ENCODE measurements at places on chromosomes 7 and 10. TPM values are rescaled to one million over a fixed set of nuclear protein-coding genes. Genes with fewer than 3 reads are reported as not detected.
A peak's percentile ranks its signal among the peaks of the same experiment; 100 is the strongest.

DNA sequence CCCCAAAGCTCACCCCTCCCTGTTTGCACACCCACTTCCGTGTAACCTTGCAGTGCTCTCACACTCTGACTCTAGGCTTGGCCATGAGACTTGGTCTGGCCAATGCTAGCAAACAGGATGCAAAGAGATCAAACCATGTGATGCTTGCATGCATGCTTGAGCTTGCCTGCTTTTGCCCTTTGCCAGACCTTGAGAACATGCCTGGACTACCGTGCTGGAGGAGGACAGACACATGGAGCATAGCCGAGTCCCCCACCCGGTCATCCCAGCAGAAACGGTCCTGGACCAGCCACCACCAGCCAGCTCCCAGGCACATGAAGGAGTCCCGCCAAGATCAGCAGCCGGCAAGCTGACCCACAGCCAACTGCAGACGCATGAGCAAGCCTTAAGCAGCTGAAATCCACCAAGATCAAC is 23.4 kb downstream of the PYROXD2 start:
- DNase-seq, result no peak

DNA sequence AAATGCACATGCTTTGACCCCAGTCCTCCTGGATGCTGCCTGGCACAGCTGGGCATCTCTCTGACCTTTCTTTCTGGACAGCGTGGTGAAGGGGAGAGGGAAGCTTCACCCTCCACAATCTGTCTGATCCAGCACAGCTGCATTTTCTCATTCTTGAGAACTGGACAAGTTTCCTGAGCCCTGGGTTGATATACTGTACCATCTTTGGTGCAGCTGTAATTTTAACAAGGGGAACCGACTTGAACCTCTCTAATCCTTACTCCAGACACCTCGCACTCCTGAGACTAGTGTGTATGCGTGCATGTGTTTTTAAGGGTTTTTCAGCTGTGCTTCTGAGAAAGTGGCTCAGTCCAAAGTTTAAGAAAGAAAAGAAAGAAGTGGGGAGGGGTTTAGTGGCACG is 655.7 kb downstream of the INHBA start:
- DNase-seq, result no peak

- DNase-seq, result peak; percentile 31
These were observed 5.1 kb upstream of the PLEKHS1 start for GRCh38 chr10:113746217-113746957.

- no peak for DNase-seq
These were observed 92.1 kb downstream of the HIP1 start for GRCh38 chr7:75646571-75647102.

- peak; percentile 92 for DNase-seq
These were observed at the start of gene GTPBP10 for GRCh38 chr7:90346336-90347125. GTPBP10 (plus strand) TSS chr7:90346716; CDS start chr7:90346742, 26 bp downstream.

GRCh38 chr10:17216217-17216900 is 11.7 kb upstream of the VIM start:
- peak; percentile 100 for DNase-seq

DNA sequence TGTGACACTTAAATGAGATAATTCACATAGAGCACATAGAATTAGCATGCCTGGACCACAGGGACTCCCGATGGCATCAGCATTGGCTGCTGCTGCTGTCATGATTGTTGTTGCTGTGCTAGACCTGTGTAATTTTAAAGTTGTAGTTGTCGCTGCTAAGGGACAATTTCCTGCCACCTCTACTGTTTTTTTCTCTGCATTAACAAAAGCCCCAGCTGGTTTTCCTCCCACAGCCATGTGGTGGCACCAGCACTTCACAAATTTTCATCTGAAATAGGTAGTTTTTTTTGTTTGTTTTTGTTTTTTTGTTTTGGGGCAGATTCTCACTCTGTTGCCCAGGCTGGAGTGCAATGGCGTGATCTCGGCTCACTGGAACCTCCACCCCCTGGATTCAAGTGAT is 25.4 kb upstream of the PRXL2A start:
- no peak for DNase-seq

DNA sequence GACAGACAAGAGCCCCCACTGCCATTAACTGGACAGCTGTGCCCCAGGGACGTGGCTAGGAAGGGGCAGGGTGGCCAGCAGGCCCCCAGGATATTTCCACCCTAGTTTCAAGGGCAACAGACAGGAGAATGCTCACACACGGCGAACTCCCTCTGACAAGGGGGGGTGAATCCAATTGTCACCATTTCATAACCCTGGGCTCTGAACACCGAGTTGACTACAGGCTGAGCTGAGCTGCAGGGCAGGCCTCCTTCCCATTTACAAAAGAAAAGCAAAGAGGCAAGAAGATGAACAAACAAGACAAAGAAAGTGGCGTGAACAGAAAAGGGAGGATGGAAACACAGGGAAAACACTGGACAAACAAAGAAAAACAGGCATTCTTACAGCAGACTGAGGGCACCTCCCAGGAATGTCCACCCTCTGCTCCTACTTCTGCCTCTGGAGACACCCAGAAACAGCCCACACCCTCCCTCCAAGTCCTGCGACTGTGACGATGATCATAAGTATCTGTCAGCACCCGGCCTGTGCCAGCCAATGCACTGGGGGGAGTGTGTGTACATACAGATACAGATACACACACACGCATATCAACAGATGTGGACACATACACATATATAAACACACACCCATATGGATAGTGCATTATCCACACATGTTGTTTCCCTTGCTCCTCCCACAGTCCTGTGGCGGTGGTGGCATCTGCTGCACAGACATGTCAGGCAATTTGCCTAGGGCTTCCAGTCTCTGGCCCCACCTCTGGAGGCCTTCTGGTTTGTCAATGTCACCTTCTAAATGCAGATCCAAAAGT is 66.2 kb downstream of the FAM53B start:
- no peak for DNase-seq

DNA sequence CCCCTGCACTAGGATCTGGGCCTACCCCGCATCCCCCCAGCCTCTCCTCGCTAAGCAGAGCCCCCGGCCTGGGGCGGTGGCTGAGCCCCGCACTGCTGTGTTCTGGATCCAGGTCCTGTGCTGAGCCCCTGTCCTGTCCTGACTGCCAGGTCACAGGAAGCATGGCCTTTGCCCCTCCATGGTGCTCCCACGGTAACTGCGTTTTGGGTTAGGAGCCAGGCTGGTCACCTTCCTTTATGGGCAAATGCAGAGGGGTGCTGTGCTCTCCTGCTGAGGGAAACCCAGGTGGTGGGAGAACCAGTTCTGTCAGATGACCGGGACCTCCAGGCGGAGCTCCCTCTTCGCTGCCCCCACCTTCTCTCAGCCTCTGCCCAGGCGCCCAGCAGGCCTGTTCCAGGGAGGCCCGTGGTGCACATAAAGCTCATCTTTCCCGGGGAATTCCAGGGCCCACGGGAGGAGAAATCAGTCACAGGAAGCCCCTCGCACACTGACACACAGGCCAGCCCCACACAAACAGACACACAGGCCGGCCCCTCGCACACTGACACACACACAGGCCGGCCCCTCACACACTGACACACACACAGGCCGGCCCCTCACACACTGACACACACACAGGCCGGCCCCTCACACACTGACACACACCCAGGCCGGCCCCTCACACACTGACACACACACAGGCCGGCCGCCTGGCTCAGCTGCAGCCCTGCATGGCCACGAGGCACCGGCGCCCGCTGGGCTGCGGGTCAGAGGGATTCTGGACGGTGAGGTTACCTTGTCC is 75.6 kb downstream of the CFAP46 start:
- DNase-seq, result no peak

DNA sequence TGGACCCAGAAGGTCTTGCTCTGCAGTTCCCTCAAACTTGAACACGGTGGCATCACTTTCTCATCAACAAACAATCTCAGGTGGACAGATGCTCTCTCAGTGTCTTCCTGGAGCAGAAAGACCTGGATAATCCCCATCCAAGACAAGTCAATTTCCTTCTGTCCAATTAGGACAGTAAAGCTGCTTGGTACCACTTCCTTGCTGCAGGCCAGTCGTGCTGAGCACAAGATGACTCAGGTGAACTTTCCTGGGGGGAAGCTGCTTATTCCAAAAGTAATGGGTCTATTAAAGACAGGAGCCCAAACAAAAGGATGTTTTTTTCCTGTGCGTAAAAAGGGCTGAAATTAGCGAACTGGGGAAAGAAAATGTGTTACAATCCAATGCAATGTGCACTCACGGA is 107.6 kb upstream of the AFAP1L2 start:
- DNase-seq, result no peak

- DNase-seq, result peak; percentile 20
These were observed 132.6 kb upstream of the ZEB1 start for GRCh38 chr10:31186225-31187000.

DNA sequence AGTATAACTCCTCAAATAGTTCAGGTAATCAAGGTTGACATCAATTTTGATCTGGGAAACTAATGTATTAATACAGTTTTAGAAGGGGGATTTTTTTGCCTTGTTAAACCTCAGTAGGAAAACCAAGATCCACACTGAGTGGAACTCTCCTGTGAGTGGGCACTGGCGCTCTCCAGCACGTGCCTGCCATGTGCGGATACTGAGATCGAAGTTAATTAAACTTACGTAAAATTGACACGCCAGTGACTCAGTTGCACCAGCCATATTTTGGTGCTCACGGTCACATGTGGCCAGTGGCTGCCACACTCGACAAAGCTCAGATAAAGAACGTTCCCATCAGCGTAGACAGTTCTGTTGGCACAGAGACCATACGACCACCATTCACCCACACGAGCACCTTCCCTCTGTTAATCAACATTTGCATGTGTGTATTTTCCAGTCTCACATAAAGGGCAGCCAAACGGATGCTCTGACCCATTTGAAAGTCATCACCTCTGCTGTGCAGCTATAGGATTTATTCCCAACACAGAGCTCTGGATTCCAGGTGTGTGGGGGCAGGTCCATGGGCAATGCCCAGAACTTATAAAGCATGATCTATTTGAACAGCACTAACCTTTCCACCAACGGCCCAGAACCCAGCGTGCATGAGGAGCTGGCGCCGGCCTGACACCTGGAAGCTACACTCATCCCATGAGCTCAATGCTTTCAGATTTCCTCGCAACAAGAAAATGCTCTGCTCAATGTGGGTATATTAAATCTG is 77.7 kb downstream of the VIPR2 start:
- DNase-seq, result no peak

DNA sequence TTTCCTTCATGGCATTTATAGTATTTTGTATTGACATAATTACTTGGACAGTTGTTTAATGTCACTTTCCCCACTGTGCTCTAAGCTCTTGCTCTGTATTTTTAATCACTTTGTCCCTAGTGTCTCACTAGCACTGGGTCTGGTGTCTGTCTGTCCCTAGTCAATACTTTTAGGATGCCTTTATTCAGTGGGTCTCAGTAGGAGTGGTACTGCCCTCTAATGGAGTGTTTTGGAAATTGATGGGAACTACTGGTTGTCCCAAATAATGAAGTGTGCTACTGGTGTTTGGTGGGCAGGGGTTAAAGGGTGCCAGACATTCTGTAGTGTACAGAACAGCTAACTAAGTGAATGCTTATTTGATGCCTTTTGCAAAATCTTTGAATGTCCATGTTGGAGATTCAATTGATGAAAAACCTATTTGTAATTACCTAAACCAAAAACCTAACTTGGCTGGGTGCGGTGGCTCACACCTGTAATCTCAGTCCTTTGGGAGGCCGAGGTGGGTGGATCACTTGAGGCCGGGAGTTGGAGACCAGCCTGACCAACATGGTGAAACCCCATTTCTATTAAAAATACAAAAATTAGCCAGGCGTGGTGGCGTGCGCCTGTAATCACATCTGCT is 33.3 kb downstream of the CDK14 start:
- DNase-seq, result peak; percentile 30

DNA sequence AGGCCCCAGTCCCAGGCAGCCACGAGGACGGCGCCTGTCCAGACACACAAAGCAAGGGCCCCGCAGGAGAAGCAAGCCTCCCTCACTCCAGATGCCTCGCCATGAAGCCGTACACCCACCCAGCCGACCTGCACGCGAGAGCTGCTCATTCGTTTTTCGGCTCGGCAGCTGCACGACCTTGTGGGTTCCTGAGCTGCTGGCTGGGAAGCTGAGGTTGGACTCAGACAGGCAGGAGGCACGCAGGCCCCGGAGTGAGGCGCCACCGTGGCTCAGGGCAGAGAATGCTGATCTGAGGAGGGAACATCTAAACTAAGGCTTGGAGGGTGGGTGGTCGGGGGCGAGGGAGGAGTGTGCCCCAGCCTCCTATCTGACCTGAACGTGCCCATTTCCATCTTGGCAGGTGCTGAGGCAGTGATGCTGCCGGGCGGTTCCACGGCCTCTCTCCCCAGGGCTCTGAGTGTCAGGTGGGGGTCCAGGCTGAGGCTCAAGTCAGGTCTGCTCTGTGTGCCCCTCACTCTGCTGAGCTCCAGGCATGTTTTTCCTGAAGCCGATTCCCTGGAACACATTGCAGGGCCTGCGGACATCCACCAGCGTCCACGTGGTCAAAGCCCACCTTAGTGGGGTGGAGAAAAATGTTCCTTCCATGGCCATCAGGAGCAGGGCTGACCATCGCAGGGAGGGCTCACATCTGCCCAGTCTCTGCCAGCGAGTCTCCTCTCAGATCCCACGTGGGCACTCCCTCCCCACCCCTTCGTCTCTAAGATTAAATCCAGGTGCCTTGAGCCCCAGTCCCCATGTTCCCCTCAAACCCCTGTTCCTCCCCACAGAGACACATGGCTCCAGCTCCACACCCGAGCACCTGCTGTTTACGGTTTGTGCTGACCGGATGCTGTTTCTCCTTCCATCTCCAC is 28.1 kb upstream of the FAM20C start:
- no peak for DNase-seq

DNA sequence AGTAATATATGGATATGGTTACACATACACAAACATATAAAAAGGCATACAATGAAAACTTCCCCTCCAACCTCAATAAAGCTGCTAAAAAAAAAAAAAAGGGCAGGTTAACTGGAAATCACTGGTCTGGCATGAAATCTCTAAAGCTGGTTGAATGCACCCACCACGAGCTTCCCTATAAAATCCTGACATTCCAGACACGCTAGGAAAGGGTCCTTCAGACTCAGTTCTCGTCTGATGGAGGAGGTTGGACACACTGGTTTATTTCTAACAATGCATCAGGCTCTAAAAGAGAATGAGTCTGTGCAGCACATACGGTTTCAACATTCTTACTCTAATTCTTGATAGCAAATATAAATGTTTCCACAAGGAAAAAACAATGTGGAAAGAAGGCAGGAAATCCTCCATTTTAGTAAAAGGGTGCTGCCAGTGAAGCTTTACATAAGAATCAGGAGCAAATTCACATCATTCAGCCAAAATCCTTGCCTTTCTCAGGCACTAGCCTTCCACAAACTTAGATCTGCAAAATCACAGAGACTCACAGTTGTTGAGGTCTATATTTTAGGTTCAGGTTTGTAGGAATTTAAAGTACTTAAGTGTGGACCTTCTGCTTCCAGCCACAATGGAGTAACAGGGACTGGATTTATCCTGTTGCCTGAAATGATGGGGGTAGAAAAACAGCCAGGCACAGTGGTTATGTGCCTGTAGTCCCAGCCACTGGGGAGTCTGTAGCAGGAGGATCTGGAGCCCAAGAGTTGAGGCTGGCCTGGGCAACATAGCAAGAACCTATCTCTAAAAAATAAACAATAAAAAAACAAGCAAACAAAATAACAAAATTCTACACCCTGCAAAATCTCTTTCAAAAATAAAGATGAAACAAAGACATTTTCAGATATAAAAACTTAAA is 73.5 kb downstream of the CYTH3 start:
- DNase-seq, result no peak

Gene BHLHA15
- total RNA-seq, result 0.57 TPM

Gene CCDC172
- total RNA-seq, result not detected

Gene C10orf105
- not detected for total RNA-seq

Gene PTPRZ1
- 1.6 TPM for total RNA-seq

Gene C7orf57
- not detected for total RNA-seq
